Myocyte (in vitro differentiated cells): ENCODE measurements at places on chromosomes 16 and 17.

- DNase-seq: no peak
Observed at GRCh38 chr17:4806456-4806776, 536 bp upstream of the PLD2 start.

DNA sequence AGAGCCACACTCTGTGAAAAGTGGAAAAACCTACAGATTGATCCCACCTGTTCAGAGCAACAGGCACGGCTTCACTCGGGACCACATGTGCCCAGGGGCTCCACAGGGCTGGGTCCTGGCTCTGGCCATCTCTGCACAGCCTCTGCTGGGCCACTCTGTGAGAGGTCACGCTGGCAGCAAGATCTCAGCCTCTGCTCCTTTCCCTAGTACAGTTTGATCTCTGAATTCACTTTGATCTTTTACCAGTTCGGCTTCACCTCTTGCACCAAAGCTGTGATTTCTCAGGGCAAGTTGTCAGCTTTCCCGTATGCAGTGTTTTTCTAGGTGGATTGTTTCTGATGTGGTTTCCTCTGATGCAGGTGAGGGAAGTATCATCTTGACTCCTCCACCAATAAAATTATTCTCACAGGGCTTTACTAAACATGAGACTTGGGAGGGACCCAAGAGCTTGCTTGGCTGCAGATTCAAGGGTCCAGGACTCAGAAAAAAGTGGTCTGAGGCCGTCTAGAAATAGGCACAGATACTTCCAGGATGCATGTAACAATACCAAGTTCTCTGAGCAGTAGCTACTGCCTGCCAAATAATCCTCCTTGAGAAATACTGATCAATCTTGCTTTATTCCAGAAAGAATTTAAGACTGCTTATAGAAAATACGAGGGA lies 24.0 kb upstream of the ALDH3A1 start:
- no peak for DNase-seq

GRCh38 chr17:5238333-5238732 lies 3.7 kb upstream of the SCIMP start:
- no peak for DNase-seq

GRCh38 chr17:3469529-3469928 lies 2.1 kb downstream of the SPATA22 start:
- DNase-seq: no peak

DNA sequence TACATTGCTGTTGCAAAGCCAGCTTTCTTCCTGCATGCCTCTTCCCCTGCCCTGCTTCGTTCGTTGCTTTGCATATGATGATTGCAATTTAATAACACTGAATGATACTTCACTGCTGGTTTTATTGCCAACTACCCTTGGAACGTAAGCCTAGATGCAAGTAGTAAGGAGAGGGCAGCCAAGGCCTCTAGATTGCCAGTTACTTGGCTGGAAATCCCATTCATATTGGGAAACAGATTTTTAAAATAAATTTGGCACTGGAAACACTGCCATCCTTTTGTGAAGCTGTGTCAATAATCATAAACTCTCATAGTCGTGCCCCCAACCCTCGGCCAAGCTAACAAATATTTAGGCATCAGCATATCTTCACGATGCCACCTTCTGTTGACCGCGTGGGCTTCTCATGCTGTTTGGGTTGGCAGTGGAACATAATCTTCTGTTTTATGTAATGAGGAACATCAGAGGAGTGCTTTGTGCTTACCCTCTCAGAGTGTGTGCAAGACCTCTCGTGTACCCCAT lies 86.5 kb downstream of the MAP2K6 start:
- no peak for DNase-seq

- no peak for DNase-seq
Observed at GRCh38 chr17:43548689-43549379, 2.7 kb upstream of the ETV4 start.

DNA sequence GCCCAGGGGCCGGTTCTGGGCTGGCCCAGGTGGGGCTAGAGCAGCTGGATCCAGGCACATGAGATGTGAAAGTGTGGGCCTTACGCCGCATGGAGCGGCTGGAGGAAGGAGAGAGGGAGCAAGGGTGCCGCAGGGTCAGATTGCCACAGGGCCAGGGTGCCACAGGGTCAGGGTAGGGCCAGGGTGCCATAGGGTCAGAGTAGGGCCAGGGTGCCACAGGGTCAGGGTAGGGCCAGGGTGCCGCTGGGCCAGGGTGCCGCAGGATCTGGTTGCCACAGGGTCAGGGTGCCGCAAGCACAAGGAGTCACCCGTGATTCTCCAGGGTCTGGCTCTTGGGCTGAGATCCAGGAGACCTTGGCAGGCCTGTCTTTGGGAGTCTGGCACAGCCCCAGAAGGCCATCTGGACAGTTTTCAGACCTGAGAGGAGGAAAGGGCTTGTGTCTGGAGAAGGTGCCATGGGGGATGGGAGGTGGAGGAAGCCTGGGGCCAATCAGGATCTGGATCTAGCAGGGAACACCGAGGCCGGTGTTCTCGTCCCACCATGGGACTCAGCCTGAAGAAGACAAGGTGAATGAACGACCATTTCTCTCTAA lies 13.1 kb upstream of the LASP1NB start:
- peak; percentile 48 for DNase-seq

DNA sequence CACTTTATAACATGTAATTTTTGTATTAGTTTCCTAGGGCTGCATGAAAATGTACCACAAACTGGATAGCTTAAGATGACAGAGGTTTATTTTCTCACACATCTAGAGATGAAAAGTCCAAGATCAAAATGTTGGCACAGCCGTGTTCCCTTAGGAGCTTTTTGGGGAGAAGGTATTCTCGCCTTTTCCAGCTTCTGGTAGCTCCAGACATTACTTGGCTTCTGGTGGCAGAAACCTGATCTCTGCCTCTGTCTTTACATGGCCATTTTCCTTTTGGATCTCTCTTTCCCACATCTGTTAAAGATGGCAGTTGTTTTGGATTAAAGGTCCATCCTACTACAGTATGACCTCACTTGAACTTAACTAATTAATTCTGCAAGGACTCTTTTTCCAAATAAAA lies 885.7 kb upstream of the CDH8 start:
- no peak for DNase-seq
